Activated CD4-positive, alpha-beta memory T cell treated with anti-CD3 and anti-CD28 coated beads, Interleukin-2, amount 10 ng/mL, durations not matched to agents 7 days and 5 days (primary cell): ENCODE measurements at places on chromosomes 6 and 20. TPM values are rescaled to one million over a fixed set of nuclear protein-coding genes. Genes with fewer than 3 reads are reported as not detected.

Gene RSPH4A
- 0.15 TPM for total RNA-seq

Gene PI3
- not detected for total RNA-seq

Gene STK38
- 88.9 TPM for total RNA-seq

Gene PAK5
- total RNA-seq, result not detected

Gene EFCAB8
- 0.55 TPM for total RNA-seq

GRCh38 chr6:124494956-124495664 is 467.1 kb upstream of the RNF217 start:
- H3K36me3 ChIP-seq, result no peaks in the 10 kb centered on the region

DNA sequence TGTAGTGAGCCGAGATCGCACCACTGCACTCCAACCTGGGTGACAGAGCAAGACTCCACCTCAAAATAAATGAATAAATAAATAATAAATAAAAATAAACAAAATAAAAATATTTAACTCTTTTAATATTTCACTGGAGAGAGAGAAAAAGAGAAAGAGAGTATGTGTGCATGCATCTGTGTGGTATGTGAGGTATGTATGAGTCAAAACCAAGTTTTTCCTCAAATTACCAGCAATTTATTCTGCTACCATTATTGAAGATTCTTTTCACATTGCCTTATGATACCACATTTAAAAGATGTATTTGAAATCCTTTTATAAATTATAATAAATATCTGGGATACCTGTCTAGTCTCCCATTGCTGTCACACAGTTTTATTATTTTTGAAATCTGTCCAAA is 122.1 kb downstream of the CD164 start:
- DNase-seq, result no peak
- no peak overlapping the region for H3K4me3 ChIP-seq
- no peak overlapping the region for H3K27ac ChIP-seq
- no peaks in the 10 kb centered on the region for H3K36me3 ChIP-seq

DNA sequence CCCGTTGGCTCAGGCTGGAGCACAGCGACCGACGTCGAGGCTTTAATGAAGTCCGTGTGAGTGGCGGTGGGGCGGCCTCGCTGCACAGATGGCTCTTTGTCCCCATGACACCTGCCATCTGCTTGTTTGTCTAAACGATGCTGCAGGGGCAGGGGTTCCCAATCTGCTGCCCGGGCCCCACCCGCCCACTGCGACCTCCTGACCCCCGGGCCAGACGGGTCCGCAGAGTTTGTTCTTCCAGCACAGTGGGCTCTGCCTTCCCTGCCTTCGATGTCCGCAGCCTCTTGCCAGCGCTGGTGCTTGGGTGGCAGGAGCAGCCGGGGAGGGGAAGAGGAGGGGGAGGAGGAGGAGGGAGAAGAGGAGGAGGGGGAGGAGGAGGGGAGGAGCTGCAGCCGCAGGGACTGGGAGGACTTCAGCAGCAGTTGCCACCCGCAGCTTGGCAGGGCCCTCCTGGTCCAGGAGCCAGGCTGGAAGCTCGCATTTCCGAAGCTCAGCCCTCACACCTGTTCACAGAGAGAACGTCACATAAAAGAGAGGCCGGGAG is 210.0 kb downstream of the DLL1 start:
- no peak overlapping the region for H3K27ac ChIP-seq
- no peak overlapping the region for H3K4me3 ChIP-seq
- peaks cover 12% of the 10 kb centered on the region for H3K27me3 ChIP-seq
- DNase-seq, result no peak

GRCh38 chr6:119129148-119129967 is 50.9 kb upstream of the FAM184A start:
- H3K27me3 ChIP-seq, result peaks cover 2% of the 10 kb centered on the region
- peaks cover 5% of the 10 kb centered on the region for H3K4me1 ChIP-seq
- no peak overlapping the region for H3K27ac ChIP-seq
- DNase-seq, result no peak
- no peaks in the 10 kb centered on the region for H3K36me3 ChIP-seq

DNA sequence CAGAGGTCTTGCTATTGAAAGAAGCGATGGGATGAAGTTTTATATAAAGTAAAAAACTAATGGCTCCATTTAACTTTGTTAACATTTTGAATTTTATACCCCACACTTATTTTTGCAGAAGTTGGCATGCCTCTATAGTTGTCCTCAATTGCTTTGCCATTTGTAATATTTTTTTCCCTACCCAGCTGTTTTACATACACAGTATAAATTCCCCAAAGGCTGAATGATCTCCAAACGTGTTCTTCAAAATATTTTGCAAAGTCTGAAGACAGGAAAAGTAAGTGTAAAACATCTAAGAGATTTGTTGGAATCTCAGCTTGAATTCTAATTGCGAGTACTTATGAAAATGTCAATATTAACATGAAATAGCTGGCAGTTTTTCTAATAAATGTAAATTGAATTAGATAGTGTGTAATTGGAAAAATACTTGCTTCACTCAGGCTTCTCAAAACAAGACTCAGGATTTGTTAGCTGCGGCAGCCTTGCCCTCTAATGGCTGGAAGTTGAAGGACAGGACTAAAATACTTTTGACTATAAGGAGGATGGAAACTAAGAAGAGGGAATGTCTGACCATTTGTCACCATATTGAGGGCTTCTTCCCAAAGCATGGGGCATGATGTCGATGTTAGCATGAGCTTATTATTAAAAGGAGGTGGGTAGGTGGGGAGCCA is 226.8 kb downstream of the UST start:
- no peak overlapping the region for H3K4me3 ChIP-seq
- no peaks in the 10 kb centered on the region for H3K4me1 ChIP-seq
- no peak for DNase-seq
- peaks cover 20% of the 10 kb centered on the region for H3K27me3 ChIP-seq
- H3K36me3 ChIP-seq, result no peaks in the 10 kb centered on the region

DNA sequence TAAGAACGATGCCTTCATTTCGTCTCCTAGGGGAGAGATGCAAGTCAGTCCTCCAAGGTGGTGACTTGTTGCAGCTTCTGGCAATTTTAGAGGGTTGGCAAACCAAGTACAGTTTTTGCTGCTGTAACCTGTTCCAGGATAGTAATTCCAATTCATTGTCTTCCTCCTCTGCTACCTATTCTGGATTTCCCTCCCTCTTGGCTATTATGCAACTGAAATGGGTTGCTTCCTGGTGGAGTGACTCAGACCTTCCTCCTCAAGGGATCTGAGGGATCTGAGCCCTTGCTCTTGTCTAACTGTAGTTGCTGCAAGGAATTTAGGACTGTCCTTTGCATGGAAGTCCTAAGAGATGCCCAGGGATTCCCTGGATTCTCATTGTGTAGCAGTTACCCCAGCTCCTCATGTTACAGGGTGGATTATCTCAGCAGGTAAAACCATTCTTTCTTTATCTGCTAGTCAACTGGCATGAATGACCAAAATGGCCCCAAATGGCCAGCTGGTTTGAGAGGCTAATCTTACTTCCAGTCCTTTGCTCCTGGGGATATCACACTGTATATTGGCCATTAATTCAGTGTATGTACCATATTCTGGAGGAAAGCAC is 17.6 kb upstream of the ELMO2 start:
- no peaks in the 10 kb centered on the region for H3K36me3 ChIP-seq
- no peak for DNase-seq
- H3K27ac ChIP-seq, result no peak overlapping the region
- H3K4me1 ChIP-seq, result no peaks in the 10 kb centered on the region
- H3K4me3 ChIP-seq, result no peak overlapping the region
- peaks cover 52% of the 10 kb centered on the region for H3K27me3 ChIP-seq

- peak overlapping the region; percentile 17 for H3K27ac ChIP-seq
- peaks cover 3% of the 10 kb centered on the region for H3K36me3 ChIP-seq
- peak; percentile 21 for DNase-seq
- no peaks in the 10 kb centered on the region for H3K27me3 ChIP-seq
Measured at GRCh38 chr6:111533087-111533784, 50.2 kb upstream of the REV3L start.

DNA sequence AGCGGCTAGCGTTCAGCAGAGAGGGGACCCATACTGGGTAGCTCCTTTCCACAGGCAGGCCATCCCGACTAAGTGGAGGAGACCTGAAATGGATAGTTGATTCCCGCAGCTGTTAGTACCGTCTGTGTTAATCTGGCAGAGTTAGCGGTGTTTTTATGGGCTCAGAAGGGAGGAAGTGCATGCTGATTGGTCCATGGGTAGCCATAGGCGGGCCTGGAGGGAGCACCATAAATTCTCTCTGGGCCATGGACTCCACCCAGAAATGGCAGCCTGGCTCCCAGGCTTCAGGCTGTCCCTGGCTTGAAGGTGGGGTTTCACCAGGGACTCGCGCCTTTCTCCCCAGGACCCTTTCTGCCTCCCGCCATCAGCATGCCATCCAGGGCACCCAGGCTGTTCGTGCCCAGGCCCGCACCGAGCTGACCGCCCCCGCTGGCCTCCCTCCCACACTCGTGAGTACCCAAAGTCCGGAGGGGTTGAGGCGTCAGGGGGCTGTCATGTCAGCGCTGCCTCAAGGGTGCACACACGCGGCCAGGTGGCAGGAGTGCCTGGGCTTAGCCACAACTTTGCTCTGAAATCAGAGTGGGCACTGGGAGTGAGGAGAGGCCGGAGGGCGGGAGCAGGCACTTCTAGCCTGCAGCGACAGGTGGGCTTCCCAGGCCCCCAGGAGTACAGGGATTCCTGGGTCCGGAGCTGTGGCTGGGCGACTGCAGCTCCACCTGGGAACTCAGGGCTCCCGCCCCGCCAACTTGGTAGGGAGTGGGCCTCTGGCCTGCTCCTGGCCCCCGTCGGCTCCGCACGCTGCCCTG is 694.3 kb upstream of the FLRT3 start:
- H3K4me3 ChIP-seq, result no peak overlapping the region
- DNase-seq, result no peak
- H3K36me3 ChIP-seq, result no peaks in the 10 kb centered on the region
- H3K4me1 ChIP-seq, result no peaks in the 10 kb centered on the region
- H3K27ac ChIP-seq, result no peak overlapping the region

GRCh38 chr20:17725094-17725835 is 25.5 kb downstream of the BANF2 start:
- H3K27ac ChIP-seq, result no peak overlapping the region
- H3K4me1 ChIP-seq, result no peaks in the 10 kb centered on the region
- no peak for DNase-seq
- no peaks in the 10 kb centered on the region for H3K36me3 ChIP-seq

DNA sequence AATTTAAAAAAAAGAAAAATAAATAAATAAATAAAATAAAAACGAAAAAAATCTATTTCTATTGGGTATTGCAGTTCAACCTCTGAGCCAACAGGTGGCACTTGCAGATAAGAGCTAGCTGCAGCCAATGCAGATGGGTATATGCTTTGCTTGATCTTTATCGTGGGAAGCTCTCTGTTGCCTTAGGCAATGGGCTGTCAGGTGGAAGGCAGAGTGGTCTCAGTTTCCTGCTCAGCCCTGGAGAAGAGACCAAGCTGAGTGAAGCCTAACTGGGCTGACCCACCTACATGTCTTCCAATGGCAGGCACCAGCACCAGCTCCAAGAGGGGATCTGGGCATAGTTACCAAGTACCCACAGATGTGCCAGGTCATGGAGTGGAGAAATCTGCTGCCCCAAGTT is 95.0 kb downstream of the AK9 start:
- no peak overlapping the region for H3K4me3 ChIP-seq
- no peak for DNase-seq
- H3K36me3 ChIP-seq, result no peaks in the 10 kb centered on the region
- peaks cover 2% of the 10 kb centered on the region for H3K27me3 ChIP-seq

DNA sequence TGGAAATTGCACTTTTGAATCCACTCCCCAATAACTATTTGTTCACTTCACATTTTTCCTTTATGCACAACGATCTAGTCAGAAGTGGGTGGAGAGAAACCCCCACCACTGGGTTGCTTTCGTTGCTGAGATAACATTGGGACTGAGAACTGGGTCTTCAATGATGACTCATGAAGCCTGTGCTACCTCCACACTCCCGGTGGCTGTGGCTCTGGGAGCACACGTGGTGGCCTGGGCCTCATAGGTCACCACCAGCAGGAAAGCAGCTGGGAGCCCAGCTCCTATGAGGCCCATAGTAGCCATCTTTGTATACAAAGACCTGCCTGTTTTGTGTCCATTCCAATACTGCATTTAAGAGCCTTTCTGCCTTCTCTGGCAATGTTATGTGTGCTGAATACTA is 178.0 kb upstream of the SASH1 start:
- H3K27me3 ChIP-seq, result peaks cover 5% of the 10 kb centered on the region
- H3K4me3 ChIP-seq, result no peak overlapping the region
- DNase-seq, result no peak
- no peaks in the 10 kb centered on the region for H3K36me3 ChIP-seq
- no peaks in the 10 kb centered on the region for H3K4me1 ChIP-seq

GRCh38 chr6:64335195-64335594 is 699.6 kb downstream of the PHF3 start:
- no peaks in the 10 kb centered on the region for H3K27me3 ChIP-seq
- no peaks in the 10 kb centered on the region for H3K4me1 ChIP-seq
- H3K27ac ChIP-seq, result no peak overlapping the region
- H3K4me3 ChIP-seq, result no peak overlapping the region
- no peaks in the 10 kb centered on the region for H3K36me3 ChIP-seq

DNA sequence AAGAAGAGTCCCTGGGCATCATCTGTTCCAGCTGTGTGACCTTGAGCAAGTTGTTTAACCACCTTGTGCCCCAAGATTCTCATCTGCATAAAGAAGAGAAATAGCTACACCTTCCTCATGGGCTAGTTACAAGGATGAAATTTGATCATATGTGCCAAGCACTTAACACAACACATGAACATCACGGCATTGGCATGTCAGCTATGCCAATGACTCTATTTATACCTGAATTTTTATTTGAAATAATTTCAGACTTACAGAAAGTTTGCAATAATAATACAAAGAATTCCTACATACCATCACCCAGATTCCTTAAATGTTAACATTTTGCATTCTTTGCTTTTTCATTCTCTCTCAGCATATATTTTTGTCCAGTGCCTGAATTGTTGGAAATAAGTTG is 21.0 kb upstream of the TCF15 start:
- no peak overlapping the region for H3K27ac ChIP-seq
- DNase-seq, result no peak
- no peaks in the 10 kb centered on the region for H3K4me1 ChIP-seq
- H3K36me3 ChIP-seq, result no peaks in the 10 kb centered on the region
- peaks cover 9% of the 10 kb centered on the region for H3K27me3 ChIP-seq
- no peak overlapping the region for H3K4me3 ChIP-seq

- DNase-seq, result no peak
- H3K36me3 ChIP-seq, result no peaks in the 10 kb centered on the region
- no peak overlapping the region for H3K4me3 ChIP-seq
- H3K27me3 ChIP-seq, result no peaks in the 10 kb centered on the region
- H3K27ac ChIP-seq, result no peak overlapping the region
Measured at GRCh38 chr6:1873781-1874180, 264.1 kb downstream of the FOXC1 start.
